ENCODE measurements at places on chromosomes 2 and 18.

DNA sequence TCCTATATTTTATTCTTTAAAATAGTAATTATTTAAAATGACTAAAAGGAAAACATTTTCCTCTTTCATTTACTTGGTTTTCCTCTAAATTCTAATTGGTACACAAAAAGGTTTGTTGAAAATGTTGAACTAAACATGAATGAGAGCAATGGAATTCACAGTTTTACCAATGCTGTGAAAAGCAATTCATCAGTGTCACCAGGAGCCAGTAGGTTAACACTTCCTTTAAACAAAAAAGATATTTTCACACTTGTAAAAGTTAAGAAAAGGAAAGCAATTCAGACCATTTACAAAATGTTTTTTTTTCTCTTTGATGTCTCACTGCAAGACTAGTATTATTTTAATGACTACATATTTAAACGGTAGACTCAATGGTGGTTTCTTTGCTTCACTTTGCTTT, 341.6 kb downstream of the RIT2 start:
- DNase-seq: no peak

DNA sequence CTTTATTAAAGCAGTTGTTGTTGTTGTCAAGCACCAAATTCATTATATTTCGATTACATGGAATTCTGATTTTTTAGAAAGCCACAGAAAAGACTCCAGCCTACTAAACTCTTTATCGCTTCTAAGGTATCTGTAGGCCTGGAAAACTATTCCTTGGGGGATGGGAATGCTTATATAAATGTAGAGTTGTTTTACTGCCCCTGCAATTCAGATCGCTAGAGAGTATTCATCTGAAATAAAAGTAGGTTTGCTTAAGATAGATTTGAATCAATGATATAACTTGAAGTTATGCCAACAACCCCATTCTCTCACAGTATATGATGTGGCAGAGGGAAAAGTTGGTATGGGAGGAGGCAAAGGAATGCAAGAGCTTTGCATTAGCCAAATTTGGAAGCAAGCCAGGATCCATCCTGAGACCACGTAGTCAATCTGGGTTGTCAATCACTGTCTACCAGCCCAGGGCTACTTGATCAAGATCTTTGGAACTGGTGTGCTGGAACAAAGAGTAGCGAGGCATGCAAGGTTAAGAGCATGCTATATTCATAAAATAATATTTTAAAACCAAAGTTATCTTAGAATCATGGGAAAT, 95.9 kb downstream of the LYPD6B start:
- no peak for DNase-seq

GRCh38 chr2:75497256-75497655, 63.5 kb downstream of the EVA1A start:
- DNase-seq: no peak

DNA sequence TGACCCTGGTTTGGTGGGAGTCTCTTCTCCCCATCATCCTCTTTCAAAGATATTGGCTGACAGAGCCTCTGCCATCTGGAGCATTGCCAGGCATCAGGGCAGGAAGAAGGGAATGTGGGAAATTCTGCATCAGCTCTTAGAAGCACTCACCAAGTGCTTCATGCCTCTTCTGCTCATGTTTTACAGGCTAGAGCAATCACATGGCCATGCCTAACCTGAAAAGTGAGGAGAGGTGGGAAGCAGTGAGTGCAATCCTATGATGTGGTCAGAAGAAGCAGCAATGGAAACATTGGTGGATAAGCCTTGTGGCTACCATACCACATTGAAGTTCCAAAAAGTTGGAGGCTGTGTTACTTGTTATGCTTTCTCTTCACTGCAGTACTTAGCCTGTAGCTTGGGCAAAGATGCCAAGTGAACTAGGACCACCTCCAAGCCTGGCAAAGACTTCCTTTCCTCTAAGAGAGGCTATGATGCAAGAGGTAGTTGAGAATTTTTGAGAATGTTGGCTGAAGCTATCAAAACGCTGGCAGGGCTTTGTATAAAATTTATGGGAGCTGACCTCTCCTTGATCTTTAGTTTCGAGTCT, 64.1 kb downstream of the BCL2L11 start:
- DNase-seq: no peak

DNA sequence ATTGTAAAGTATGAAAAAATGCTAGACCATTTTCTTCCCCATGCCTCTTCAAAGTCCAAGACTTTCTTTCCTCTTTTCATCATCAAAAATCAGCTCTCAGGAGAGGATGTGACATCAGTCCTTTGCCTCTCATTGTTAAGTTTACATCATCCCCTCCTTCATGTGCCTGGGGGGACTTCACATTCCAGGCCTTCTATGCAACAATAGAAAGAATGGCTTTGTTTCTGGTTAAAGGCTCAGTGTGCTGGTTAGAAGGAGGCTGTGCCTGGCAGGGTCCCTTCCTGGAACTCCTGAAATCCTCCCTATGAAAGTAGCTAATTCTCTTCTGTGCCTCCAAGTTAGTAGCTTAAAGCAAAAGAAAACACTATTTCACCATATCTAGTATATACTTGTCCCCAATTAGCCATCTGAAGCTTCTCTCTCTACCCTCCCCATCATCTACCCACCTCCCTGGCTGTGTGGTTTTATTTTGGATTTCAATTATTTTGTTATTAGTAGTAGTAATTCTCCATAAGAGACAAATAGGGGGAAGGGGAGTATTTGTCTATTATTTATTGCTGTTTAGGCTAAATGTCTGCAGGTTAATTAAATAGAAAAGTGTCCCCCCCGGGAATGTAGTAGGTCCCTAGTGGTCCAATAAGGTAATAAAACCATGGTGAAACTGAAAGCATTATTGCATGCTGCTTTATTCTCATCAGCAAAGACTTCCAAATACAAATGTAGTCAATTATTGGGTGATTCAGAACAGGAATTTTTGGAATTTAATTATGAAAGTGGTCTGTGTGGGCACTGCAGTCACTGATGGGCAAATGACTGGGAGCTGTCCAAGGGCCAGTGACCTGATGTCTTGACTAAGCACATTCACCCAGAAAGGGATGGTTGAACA, 69.0 kb downstream of the CPO start:
- DNase-seq: no peak

- no peak for DNase-seq
Observed at GRCh38 chr2:232588680-232589585, 38.4 kb downstream of the EIF4E2 start.

GRCh38 chr18:47204908-47205522, 28.9 kb upstream of the IER3IP1 start:
- DNase-seq: no peak

- no peak for DNase-seq
Observed at GRCh38 chr2:234771980-234772732, 179.7 kb upstream of the SH3BP4 start.

DNA sequence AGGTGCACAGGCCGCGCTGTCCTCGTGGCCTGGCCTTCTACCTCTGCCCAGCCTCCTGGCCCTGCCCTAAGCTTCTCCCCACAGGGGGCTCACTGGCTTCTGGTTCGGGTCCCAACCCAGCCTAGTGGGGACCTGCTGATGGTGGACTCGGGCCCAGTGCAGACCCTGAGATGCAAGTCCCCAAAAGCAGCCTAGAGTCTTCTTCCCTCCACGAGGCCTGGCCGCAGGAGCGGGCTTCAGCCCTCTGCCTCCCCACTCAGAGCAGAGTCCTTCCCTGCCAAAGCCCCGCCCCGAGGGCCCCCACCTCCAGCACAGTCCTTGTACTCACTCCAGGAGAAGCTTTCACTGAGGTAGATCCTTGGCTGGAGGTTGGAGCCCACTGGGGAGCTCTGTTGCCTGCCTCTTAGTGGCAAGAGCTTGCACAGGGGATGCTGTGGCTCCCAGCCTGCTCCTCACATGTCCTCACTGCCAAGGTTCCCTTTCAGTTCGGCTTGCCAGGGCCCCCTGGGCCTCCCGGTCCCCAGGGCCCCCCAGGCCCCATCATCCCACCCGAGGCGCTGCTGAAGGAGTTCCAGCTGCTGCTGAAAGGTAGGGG, 3.6 kb downstream of the ERFE start:
- no peak for DNase-seq

DNA sequence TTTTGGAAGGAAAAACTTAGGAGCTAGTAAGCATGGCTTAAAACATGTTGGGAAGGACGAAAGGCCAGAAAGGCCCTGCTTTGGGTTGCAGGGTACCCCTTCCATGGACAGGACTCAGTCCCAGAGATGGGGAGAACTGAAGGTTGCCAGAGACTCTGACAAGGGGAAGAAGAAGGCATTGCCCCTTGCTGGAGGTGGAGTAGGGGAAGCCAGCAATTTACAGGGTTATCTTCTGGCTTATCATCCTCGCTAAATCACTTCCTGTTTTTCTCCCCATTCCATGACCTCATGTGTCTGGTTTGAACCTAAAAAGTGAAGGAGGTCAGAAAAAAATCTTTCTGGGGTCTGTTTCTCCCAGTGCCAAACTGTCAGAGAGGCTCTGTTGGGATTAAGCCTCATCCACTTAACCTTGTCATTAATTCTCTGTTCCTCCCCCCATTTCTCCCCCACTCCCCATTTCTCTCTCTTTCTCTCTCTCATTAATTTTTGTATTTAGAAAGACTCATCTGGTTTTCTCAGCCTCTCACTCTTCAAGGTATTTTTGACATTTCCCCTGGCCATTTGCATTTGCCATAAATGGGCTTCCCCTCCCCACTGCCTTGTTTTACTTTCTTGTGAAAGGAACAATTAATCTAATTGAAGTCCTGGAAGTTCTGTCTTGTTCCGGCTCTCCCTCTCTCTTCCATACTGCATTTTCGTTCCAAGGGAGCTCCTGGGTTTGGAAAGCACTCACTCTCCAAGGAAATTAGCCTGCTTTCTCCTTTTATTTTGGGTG, 17.4 kb downstream of the NRP2 start:
- no peak for DNase-seq

- DNase-seq: no peak
Observed at GRCh38 chr2:45857867-45858520, 206.5 kb downstream of the PRKCE start.

DNA sequence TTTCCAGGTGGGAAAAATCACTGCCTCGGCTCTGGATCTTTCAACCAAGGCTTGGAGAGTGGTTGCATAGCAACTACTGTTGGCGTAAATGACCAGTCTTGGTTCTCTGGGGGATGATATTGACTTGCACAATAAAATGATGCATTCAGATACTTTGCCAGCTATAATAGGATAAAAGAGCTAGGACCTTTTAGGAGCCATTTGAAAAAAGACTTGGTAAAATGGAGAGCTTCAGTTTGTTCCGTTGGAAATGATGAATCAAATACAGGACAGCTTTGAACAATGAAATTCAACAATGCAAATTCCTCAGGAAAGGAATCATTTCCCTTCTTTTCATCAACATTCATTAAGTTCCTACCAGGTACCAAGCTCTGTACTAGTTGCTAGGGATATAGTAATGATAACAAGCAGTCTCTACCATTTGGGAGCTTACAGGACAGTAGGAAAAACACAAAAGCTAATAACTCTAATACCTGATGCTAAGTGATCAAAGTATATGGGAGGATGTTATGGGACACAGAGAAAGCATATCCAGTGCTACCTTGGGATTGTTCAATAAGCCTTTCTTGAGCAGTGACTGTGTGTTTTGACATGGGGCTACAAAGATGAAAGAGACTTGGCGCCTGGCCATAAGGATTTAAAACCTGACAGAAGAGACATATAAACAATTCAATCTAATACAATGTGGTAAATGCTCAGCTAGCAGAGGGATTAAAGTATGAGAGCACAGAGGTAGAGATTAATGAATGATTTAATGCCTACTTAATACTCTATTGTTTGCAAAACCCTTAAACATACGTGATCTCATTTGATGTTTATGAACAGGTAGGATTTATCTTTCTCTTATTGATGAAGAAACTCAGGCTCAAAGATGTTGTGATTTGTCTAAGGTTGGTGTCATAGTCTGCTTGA, 110.7 kb downstream of the QPCT start:
- DNase-seq: no peak

DNA sequence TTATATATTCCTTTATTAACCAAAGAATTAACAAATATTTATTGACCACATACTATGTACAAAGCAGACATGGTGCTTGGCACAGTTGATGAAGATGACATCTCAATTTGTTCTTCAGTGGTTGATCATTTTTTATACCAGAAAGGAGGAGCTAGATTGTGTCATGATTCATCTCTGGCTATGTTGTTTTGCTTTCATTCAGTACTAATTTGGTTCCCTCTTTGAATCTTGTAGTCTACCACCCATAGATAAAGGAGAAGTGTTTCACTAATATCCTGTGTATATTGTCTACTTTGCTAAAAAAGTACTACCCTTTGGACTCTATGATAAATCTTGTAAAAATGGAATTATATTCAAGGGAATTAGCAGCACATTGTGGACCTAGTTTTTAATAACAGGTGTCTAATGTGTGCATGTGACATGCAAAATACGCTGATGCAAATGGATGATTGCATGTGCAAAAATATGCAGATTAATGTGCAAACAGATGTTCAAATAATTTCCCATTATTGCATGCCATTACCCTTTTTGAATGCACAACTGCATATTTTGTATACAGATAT, 313.2 kb upstream of the ZEB2 start:
- DNase-seq: no peak
